ENCODE measurements at places on chromosomes 3 and 15.

GRCh38 chr3:81765400-81765799 lies 4.0 kb upstream of the GBE1 start:
- DNase-seq: no peak

- DNase-seq: no peak
Measured at GRCh38 chr15:59315914-59316451, 56.7 kb downstream of the MYO1E start.

- DNase-seq: no peak
Measured at GRCh38 chr3:157042226-157042625, 117.7 kb downstream of the CCNL1 start.

GRCh38 chr3:122313281-122313680 lies 11.8 kb upstream of the CSTA start:
- DNase-seq: no peak

GRCh38 chr3:73399106-73399505 lies 225.6 kb downstream of the PDZRN3 start:
- DNase-seq: no peak

- no peak for DNase-seq
Measured at GRCh38 chr3:168424059-168424734, 328.5 kb upstream of the GOLIM4 start.

DNA sequence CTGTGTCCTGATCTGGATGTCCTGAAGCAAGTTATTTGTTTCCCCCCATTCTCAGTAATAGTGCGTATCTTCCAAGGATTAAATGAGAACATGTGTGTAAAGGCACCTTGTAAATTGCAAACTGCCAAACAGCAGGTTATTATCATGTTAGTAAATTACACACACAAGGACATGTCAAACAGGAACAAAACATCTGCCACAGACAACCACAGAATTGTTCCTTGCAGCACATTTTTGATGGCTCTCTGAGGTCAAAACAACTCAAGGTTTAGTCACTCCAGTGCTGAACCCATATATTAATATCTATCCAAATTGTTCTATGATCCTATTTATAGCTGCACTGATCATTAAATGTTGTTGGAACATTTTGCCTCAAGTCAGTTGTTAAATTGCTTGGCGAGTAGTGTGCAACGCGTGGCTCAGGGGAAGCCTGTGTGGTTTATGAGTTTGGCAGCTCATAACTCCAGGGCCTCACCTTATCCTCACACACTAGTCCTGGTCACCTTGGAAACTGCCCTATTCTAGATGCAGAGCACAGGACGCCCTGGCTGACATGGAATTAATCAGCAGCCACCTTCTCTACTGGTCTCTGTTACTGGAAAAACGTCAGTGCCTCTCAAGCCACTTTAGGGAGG lies 46.3 kb upstream of the CDV3 start:
- DNase-seq: no peak

- DNase-seq: no peak
Measured at GRCh38 chr3:16808393-16809107, 76.2 kb upstream of the PLCL2 start.

- no peak for DNase-seq
Measured at GRCh38 chr15:59999612-60000112, 4.4 kb upstream of the FOXB1 start.

GRCh38 chr3:67557848-67558355 lies 96.5 kb downstream of the SUCLG2 start:
- no peak for DNase-seq

DNA sequence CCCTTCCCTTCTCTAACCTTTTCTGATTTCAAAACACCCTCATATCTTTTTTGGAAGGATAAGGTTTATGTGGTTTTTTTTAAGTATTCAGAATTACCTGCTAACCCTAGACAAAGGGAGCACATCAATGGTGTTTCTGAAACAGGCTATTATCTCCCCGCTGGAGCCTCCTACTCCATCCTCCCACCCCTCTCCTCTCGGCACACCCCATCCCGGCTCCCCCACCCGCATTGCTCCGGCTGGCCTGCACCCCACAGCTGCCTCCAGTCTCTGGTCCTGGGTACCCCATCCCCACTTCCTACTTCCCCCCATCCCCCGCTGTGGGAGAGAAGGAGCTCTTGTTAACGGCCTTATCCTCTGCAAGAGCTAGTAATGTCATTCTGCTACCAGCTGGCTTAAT lies 59.2 kb downstream of the PDIA5 start:
- no peak for DNase-seq

DNA sequence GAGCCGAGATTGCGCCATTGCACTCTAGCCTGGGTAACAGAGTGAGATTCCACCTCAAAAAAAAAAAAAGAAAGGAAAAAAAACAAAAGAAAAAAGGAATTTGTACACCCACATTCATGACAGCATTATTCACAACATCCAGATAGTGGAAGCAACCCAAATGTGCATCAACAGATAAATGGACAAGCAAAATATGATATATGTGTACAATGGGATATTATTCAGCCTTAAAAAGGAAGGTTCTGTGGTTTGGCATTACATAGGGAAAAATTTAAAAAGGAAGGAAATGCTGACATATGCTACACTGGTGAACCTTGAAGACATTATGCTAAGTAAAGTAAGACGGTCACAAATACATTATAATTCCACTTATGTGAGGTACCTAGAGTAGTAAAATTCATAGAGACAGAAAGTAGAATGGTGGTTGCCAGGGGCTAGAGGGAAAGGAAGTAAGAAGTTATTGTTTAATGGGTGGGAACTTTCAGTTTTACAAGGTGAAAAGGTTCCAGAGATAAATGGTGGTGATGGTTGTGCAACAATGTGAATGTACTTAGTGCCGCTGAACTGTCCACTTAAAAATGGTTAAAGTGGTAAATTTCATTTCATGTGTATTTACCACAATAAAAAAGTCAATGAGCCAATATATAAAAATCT lies 118.5 kb downstream of the MYLK start:
- DNase-seq: no peak

GRCh38 chr3:112709911-112710310 lies 69.0 kb upstream of the CCDC80 start:
- no peak for DNase-seq

GRCh38 chr3:144501467-144501866 lies 529.8 kb downstream of the DIPK2A start:
- no peak for DNase-seq

- no peak for DNase-seq
Measured at GRCh38 chr3:77328690-77329089, 288.8 kb downstream of the ROBO2 start.

DNA sequence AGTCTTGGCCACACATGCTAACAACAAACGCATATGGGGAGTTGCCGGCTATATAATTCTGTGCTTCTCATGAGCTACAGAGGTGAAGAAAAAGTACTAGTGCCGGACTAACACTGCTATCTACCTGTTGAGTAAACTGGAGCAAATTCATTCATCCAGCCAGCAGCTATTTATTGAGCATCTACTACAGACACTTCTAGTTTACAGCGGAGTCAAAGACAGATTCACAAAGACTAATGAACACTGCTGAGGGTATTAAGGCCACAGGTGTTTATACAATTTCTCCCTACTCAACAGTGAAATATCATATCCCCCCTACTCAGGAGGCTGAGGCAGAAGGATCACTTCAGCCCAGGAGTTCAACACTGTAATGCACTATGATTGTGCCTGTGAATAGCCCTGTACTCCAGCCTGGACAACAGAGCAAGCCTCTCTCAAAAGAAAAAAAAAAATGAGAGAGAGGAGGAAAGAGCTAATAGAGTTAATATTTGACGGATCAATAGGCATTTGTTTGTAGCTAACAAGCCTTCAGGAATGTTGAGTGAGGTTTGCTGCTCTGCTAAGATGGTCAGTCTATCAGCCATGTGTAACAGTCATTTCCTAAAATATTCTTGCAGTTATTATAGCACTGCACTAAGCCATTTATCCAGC lies 17.8 kb downstream of the ADCY5 start:
- no peak for DNase-seq

DNA sequence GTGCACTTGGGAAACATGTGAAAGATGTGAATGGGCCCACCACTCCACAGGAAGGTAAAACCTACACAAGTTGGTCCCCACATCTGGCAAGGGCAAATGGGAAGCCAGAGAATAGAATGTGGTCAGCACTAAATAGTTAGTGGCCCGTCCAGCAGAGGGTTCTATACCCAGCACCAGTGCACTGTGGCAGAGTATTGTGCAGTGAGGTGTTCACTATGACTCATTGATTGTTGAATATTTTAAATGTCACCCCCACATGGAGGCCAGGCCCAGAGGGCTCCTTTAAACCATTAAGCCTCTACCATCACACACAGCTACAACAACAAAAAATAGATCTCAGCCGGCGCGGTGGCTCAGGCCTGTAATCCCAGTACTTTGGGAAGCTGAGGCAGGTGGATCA lies 11.7 kb downstream of the FRMD5 start:
- DNase-seq: no peak

DNA sequence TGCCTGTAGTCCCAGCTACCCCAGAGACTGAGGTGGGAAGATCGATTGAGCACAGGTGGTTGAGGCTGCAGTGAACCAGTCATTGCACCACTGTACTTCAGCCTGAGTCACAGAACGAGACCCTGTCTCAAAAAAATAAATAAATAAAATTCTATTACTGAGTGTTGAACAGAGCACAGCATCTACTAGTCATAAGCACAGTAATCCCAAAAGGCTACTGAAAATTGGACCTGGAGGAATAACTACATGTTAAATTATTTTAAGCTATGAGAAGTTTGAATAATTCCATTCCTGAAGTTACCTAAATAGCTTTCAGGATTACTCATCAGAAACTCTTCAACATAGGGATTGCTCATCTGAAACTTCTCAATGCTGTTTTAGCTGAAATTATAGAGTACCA lies 43.4 kb downstream of the ARMC8 start:
- no peak for DNase-seq

- peak; percentile 17 for DNase-seq
Measured at GRCh38 chr3:133881939-133882825, 13.5 kb downstream of the RAB6B start.

GRCh38 chr3:16837602-16838001 lies 47.2 kb upstream of the PLCL2 start:
- no peak for DNase-seq

GRCh38 chr3:10400749-10401495 lies 80.0 kb upstream of the SEC13 start:
- DNase-seq: no peak

DNA sequence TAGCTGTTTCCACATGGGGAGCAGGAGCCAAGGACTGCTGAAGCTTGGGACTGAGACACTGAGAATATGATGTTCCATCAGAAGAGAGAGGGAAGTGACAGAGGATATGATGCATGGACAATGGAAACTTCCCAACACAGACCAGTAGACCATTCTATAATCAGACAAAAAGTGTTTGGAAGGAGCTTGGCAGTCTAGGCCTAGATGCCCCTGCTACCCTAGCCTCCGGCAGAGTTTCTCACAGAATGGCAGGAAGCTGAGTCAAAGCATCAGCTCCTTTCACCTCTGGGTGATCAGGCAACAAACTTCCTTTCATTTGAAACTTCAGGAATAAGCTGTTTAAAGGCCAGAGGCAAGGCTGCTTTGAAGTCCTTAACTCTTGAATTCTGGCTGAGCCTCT lies 222.0 kb downstream of the NEK10 start:
- DNase-seq: no peak

DNA sequence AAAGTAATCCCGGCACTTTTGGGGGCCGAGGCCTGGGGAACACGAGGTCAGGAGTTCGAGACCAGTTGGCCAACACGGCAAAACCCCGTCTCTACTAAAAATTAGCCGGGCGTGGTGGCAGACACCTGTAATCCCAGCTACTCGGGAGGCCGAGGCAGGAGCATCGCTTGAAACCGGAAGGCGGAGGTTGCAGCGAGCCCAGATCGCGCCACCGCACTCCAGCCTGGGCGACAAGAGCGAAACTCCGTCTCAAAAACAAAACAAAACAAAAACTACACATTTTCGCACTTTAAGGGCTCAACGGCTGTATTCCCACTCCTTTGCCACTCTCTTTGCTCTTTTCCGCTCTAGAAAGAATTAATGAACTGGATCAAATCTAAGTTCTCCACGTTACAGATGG lies 763 bp upstream of the TRNT1 start:
- DNase-seq: no peak

- peak; percentile 76 for DNase-seq
Measured at GRCh38 chr15:38685686-38686339, 121.2 kb upstream of the RASGRP1 start.

DNA sequence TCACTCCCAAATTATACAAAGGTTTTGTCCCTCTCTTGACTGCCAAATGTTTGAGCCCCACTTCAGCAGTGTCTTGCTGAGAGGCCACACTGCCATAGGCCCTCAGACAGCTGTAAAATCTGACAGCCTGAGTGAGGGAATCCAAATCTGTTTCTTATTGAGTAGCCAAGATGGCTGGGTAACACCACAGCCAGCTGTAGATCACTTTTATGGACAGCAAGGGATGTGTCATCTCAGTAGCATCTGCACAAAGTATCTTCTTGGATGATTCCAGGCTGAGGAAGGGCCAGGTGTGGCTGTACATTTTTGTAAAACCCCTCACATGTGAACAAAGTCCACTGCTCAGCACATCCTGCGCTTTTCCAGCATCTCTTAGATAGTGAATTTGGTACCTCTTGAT lies 237.0 kb upstream of the LRTM1 start:
- no peak for DNase-seq

DNA sequence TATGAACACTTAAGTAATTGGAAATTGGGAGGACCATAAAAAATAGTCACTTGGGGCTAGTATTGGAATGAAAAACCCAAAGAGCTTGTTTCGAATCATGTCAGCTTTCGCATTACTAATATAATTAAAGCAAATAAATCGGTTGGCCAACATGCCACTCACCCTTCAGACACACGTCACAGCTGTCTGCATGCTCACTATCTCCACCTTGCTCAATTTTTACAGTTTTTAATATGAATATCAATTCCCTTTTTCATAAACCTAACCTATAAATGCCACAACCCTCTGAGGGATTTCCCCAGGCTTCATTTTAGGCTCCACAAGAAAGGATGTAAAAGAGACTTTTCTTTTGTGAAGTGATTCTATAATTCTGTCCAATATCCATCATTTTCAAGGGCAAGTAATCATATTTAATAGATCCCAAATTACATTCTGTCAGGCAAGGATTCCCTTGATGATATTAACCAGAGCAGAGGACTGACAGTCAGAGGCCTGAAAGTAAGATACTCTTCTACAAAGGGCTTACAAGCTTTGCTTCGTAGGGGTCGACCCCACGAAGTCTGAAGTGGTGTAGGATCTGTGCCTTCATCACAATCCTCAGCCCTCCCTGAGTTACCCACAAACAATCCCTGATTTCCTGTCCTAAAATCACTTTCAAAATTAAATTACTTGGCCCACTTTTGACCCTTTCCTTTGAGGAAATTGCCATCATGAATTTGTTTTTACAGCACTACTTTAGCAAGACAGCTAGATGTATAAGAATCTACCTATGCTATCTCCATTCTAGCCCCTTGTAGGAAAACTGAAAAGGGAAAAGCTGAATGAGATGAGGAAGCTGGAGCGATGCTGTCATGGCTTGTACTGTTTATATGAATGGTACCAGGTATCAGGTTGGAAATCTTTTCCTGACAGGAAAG lies 44.5 kb downstream of the NANOGP8 start:
- no peak for DNase-seq

Measured in central memory CD4-positive, alpha-beta T cell (primary cell).